ENCODE measurements at places on chromosomes 2 and 18. TPM values are rescaled to one million over a fixed set of nuclear protein-coding genes. Genes with fewer than 3 reads are reported as not detected.

The LAMA1 gene
- total RNA-seq: 0.06 TPM

The LRATD1 gene
- total RNA-seq: not detected

The GALM gene
- total RNA-seq: 17.2 TPM

The RAB6C gene
- total RNA-seq: not detected

The TUBA3E gene
- total RNA-seq: 3.6 TPM

The GAL3ST2 gene
- 0.42 TPM for total RNA-seq

The STPG4 gene
- total RNA-seq: not detected

The CNNM4 gene
- 11.2 TPM for total RNA-seq

The WNT6 gene
- total RNA-seq: 0.16 TPM

The EVX2 gene
- total RNA-seq: not detected

The GRHL1 gene
- total RNA-seq: 1.3 TPM
